ENCODE measurements at places on chromosomes 16 and 17.

GRCh38 chr16:56510544-56510943 is 9.3 kb downstream of the BBS2 start:
- no peak for DNase-seq

DNA sequence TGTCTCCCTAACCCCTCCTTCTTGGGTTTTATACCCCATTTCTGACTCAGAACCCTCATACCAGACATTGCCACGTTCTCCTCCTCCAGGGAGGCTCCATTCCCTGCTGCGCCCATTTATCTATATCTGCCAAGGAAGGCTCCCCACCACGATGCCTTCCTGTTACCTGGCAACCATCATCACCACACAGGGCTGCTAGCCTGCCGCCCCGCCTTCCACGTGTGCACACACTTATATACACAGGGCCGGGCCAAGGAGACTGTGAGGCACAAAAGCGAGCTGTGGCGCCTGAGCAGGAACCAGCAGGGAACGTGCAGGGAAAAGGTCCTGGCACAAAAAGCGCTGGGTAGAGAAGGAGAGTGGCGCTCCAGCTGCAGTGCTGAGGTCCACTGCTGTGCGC is 261.8 kb downstream of the CBLN1 start:
- DNase-seq, result peak; percentile 20

DNA sequence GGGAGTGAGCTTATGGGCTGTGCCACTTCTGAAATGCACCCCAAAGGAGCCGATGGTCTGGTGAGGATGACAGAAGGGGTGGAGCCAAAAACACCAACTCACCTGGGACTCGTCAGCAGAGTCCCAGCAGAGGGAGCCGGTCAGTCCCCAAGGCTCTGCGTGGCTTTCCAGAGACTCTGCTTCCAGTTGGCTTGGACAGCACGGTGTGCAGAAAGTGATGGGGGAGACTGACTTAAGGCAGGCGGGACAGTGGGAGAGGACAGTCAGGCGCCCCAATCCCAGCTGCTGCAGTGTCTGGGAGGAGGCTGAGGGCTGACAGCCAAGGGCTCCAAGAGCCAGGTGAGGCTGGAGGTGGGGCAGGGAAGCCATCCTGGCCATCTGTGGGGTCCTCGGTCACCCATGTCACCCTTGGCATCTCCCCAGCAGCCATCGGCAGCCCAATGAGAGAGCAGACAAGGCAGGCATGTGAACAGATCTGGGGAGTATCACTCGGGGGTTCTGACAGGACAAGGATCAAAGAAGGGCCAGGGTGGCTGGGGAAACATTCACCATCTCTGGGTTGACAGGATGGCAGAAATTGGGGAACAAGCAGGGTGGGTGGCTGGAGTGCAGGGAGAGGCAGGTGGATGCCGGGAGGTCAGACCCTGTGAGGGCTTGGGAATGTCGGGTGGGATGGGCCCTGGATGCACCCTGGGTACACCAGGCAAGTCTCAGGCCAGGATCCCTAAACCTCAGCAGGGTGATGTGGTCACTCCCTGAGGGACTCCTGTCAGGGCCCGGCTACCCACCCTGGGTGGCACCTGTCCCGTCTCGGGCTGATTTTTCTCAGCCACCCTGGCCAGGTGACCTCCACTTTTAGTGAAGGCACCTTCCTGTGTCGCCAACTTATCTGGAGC is 8.9 kb upstream of the KRTAP17-1 start:
- DNase-seq, result peak; percentile 10

GRCh38 chr16:52552643-52553042 is 5.7 kb upstream of the TOX3 start:
- DNase-seq, result no peak

DNA sequence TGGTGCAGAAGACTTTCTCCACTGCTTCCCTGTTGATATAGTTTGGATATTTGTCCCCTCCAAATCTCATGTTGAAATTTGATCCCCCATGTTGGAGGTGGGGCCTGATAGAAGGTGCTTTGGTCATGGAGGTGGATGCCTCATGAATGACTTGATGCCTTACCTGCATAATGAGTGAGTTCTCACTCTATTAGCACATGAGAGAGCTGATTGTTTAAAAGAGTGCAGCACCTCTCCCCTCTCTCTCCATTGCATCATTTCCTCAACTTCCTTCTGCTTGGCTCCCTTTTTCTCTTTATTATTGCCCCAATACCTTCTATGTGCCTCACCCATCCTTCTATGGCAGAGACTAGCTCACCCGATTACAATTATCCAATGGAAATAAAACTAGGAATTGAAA is 90.8 kb upstream of the COX10 start:
- no peak for DNase-seq

- DNase-seq, result no peak
Observed at GRCh38 chr16:13896543-13897182, 23.3 kb upstream of the ERCC4 start.
